Articular chondrocyte of knee joint (primary cell): ENCODE measurements at places on chromosomes 1 and 21. TPM values are rescaled to one million over a fixed set of nuclear protein-coding genes. Genes with fewer than 3 reads are reported as not detected.

LCE1A gene
- not detected in 2 replicates for total RNA-seq

OPTC gene
- not detected in 2 replicates for total RNA-seq

KRTAP10-11 gene
- not detected in 2 replicates for total RNA-seq

CYP4X1 gene
- total RNA-seq = 1.3 and 2.1 TPM in 2 replicates

TTC39A gene
- 0.32 and 1.0 TPM in 2 replicates for total RNA-seq

PLA2G2D gene
- total RNA-seq = not detected in 2 replicates

SLC2A5 gene
- total RNA-seq = 0.22 and 0.91 TPM in 2 replicates

CADM3 gene
- 0.26 and 1.2 TPM in 2 replicates for total RNA-seq

AIRE gene
- total RNA-seq = not detected in 2 replicates

PRR9 gene
- not detected in 2 replicates for total RNA-seq

IPO9 gene
- total RNA-seq = 25.3 and 28.8 TPM in 2 replicates

TMEM200B gene
- 13.4 and 13.7 TPM in 2 replicates for total RNA-seq

LAX1 gene
- 0.11 and 0.13 TPM in 2 replicates for total RNA-seq

GJA9 gene
- total RNA-seq = 0.13 and 0.22 TPM in 2 replicates

FMO5 gene
- total RNA-seq = 4.7 and 5.2 TPM in 2 replicates

PROX1 gene
- 0.13 and 0.22 TPM in 2 replicates for total RNA-seq

ZDHHC18 gene
- total RNA-seq = 7.5 and 8.0 TPM in 2 replicates

FCRL1 gene
- not detected in 2 replicates for total RNA-seq

CHML gene
- total RNA-seq = 8.1 and 9.3 TPM in 2 replicates

UMODL1 gene
- total RNA-seq = under 0.01 TPM in 2 replicates

CD164L2 gene
- not detected in 2 replicates for total RNA-seq

RNF186 gene
- total RNA-seq = not detected in 2 replicates

OR2L2 gene
- total RNA-seq = under 0.01 TPM in 2 replicates

CNR2 gene
- total RNA-seq = not detected in 2 replicates

CCDC190 gene
- total RNA-seq = 0.32 TPM in 1 of 2 replicates, not detected in the other

ALG14 gene
- total RNA-seq = 2.6 and 5.0 TPM in 2 replicates

PRKAA2 gene
- 1.6 and 2.5 TPM in 2 replicates for total RNA-seq

HOOK1 gene
- under 0.01 TPM in 2 replicates for total RNA-seq

LCE1D gene
- not detected in 2 replicates for total RNA-seq

COL6A1 gene
- 1,285 and 1,468 TPM in 2 replicates for total RNA-seq

CDKN2C gene
- 60.6 and 73.9 TPM in 2 replicates for total RNA-seq

APOBEC4 gene
- not detected in 2 replicates for total RNA-seq

IRF6 gene
- total RNA-seq = 0.13 and 0.43 TPM in 2 replicates

PGLYRP3 gene
- not detected in 2 replicates for total RNA-seq

LCE7A gene
- total RNA-seq = not detected in 2 replicates

NEGR1 gene
- total RNA-seq = 83.2 and 84.0 TPM in 2 replicates

FCGR1A gene
- total RNA-seq = not detected in 2 replicates

OR14K1 gene
- not detected in 2 replicates for total RNA-seq

PODN gene
- total RNA-seq = 24.4 and 61.0 TPM in 2 replicates

ARHGAP30 gene
- total RNA-seq = under 0.01 TPM in 1 of 2 replicates, not detected in the other

S100A9 gene
- total RNA-seq = not detected in 2 replicates

NLRP3 gene
- total RNA-seq = under 0.01 and 0.13 TPM in 2 replicates

OXCT2 gene
- 2.2 and 3.4 TPM in 2 replicates for total RNA-seq

MRPL55 gene
- 27.0 and 29.3 TPM in 2 replicates for total RNA-seq

SH2D1B gene
- total RNA-seq = 0.11 TPM in 1 of 2 replicates, not detected in the other
